ENCODE measurements at places on chromosomes 16 and 17.

DNA sequence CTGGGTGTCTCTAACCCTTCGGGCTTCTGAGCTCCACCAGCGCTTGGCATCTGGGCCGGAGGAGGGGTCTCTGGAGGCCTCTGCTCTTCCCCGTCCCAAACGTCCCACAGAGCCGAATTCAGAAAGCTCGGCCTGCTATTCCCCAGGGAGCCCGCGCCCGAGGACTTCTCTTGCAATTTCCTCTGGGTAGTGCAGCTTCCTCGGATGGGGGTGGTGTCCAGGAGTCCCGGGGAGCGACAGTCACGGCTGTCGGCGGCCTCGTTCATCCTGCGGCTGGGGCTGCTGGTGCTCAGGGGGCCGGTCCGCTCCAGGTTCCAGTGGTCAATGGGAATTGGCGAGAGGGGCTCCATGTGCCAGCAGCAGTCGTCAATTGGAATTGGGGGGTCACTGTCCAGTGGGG lies 11.8 kb upstream of the NLRC3 start:
- no peak for DNase-seq

DNA sequence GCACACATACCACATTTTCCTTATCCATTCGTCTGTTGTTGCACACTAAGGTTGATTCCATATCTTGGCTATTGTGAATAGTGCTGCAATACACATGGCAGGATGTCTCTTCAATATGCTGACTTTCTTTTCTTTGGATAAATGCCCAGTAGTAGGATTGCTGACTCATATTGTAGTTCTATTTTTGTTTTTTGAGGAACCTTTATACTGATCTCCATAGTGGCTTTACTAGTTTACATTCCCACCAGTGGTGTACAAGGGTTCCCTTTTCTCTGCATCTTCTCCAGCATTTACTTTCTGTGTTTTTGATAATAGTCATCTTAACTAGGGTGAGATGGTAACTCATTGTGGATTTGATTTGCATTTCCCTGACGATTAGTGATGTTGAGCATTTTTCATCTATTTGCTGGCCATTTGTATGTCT lies 118.1 kb downstream of the STXBP4 start:
- no peak for DNase-seq

- no peak for DNase-seq
Observed at GRCh38 chr16:23074423-23074822, 74.8 kb downstream of the USP31 start.

DNA sequence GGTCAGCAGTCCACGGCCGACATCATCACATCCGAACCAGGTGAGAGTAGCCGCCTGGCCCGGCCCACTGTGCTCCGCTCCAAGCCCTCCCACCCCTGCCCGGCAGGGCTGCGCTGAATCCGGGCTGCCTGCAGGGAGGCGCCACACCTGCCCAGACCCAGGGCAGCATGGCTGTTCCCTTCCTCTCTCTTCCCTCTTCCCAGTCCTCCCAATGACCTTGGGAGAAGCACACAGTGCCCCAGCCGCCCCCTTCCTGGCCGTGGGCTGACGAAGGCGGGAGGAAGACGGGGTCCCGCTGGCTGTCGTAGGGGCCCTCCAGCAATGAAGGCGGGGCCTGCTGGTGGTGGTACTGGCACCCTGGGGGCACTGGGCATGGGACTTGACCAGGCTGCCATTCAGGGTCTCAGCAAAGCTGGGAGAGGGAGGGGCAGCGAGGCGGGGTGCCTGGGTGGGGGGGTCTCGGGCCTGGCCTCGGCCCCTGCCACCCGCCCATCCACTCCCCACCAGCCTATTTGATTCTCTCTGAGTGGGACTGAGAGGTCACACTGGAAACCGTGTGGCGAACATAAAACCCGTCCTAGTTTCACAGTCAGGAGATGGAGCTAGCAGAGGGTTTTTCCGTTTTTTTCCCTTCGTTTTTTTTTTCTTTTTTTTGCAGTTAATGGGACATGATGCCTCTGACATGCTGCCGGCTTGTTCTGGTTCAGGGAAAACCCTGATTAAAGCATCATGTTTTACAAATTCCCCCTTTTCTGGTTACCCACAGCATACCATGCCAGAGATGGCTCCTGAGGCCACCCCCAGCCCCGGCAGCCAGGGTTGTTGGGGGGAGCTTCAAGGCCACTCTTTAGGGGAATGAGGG lies 50.6 kb downstream of the BAHCC1 start:
- DNase-seq: no peak

DNA sequence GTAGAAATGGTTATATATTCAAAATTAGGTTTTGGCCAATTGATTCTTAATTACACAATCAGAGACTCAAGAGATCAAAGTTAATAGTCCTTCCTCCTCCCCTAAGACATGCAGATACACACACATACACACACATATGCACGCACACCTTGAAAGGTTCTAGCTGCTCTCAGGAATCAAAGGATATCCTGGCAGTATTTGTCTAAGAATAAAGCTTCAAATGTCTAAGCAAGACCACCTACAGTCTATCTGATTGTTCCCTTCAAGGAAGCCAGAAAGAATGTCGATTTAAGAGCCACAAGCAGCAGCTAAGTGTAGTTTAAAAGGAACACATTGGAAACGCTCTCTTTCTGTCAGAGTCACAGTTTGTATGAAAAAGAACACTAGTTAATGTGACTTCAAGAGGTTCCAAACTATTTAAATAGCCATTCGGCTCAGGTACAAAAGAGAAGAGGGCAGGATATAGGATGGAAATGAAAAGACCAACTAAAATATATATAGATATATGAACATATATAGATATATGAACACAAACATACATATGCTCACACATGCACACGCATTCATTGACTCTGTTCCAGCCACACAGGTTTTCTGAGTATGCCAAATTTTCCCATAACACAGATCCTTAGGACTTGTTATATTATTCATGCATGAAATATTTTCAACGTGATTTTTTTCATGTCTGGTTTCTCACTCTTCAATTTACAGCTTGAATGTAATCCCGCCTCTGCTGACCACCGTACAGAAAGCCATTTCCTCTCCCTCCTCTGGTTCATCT lies 79.0 kb downstream of the CDH8 start:
- no peak for DNase-seq

- DNase-seq: no peak
Observed at GRCh38 chr17:72788950-72789585, 303.4 kb downstream of the SLC39A11 start.

DNA sequence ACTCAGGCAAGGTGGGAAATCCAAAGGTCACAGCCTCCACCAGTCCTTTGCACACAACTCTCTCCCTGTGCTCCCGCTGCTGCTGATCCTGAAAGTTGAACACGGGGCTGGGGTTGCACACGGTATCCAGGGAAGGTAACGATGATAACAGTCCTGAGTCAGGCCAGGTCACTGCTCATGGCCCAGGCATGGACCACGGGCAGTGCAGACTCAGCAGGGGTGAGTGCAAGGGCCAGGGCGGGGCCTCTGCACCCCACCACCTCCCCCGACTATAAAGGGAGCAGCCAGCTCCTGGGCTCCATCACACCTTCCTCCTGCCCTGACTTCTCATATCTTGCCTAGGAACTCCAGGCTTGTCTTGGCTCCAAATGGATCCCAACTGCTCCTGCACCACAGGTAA lies at the start of gene MT1B:
TSS of gene MT1B (plus strand) at position 301 of the 400 bp plus-strand sequence. CDS start at position 369, 68 bp downstream.
- no peak for DNase-seq

DNA sequence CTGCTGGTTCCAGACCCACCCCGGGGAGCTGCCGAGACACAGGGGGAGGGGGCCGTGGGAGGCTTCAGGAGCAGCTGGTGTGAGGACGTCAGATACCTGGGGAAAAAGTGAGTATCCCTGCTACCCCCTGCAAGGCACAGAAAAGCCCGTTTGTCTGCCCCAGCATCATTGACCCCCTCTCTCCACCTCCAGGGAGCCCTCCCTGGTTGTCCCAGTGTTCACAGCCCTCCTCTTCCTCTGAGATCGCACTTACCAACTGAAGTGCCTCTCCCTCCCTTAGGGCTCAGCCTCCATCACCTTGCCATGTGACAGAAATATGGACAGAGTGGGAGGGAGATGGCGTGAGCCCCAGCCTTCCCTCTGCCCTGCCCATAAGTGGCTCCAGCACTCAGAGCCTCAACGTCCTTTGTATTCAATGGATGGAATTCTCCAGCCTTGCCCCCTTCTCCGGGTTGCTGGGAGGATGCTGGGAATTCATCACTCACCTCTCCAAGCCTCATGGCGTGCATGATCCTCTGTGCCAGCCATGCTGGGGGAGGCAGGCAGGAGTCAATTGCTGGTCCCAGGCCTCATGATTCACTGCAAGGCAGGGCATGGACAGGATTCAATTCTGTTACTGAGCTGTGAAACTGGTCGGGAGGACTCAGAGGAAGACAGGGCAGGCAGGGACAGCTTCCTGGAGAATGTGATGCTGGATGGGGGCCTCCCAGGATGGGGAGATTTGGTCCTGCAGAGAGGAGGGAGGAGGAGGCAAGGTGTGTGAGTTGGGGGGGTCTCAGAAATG lies 14.6 kb downstream of the SPNS3 start:
- DNase-seq: no peak

GRCh38 chr16:85437166-85438052 lies 175.7 kb upstream of the GSE1 start:
- DNase-seq: no peak

- no peak for DNase-seq
Observed at GRCh38 chr16:53566552-53567245, 63.7 kb upstream of the AKTIP start.

DNA sequence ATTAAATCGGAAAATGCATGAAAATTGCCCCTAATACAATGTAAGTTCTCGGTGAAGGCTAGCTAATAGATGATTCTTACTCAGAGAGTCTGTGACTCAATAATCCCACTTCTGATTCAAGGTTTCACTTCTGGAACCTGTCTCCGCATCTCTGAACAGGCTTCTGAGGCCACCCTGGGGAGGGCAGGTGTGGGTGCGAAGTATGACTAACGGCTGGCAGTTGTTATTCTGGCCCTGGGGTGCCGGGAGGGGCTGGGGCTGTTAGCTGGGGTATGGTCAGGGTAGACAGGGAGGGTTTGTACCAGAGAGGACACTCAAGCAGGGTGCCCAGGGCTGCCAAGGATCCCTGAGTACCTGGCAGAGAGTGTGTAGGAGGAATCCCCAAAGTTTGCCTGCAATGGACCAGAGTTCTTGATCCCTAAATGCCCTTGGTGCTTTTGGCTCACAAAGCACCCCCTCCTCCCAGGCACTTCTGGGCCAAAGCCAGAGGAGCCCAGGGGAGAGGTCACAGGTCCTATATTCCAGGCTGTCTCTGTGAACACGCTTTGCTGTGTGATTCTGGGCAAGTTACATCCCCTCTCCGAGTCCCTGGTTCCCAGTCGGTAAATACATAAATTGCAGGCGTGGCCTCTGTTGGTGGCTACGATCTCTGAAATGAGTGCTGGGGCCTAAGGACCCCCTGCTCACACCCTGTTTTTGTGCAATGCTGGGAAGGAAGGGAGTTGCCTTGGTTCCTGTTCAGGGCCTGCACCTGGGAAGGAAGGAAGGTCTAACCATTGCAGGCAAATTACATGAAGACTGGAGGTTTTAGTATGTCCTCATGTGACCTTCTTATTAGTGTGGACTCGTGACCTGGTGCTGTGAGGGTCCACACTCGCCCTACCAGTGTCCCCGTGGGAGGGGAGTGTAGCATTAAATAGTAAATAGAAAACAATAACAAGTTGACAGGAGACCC lies 49.9 kb upstream of the CPNE2 start:
- DNase-seq: peak; percentile 73

DNA sequence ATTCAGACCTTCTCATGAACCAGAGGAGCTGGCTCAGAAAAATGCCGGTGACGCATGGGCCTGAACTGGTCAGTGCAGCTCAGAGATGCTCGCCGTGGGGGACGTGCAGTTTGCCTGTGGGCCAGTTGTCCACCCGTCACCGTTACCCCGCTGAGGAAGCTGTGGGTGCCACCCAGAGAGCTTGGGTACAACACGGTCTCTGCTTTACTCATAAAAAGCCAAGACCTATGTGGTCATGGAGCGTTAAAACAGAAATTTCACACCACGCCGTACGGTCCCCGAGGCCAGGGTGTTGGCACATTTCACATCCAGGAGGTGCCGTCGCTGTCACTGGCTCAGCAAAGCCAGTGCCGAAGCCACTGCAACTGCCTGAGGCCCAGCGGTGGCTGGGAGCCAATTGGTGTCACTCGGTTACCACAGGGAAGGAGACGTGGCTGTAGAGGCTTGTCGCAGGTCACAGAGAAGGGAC lies 120.9 kb downstream of the METRNL start:
- peak; percentile 41 for DNase-seq

GRCh38 chr17:46736100-46736499 lies 82.4 kb downstream of the WNT3 start:
- no peak for DNase-seq

- no peak for DNase-seq
Observed at GRCh38 chr17:40452216-40452787, 9.1 kb downstream of the IGFBP4 start.

- no peak for DNase-seq
Observed at GRCh38 chr16:73050201-73051099, 2.5 kb upstream of the ZFHX3 start.

Data from activated B cell treated with CpG ODN at 0.5 μM for 24 hours (primary cell).